CD4-positive, alpha-beta memory T cell (primary cell): ENCODE measurements at places on chromosomes 4 and X. TPM values are rescaled to one million over a fixed set of nuclear protein-coding genes. Genes with fewer than 3 reads are reported as not detected.

- H3K27ac ChIP-seq = no peak overlapping the region
- no peaks in the 10 kb centered on the region for H3K27me3 ChIP-seq
- no peaks in the 10 kb centered on the region for H3K4me1 ChIP-seq
Measured at GRCh38 chr4:126405369-126405982, 1090.7 kb downstream of the FAT4 start.

- H3K4me1 ChIP-seq = no peaks in the 10 kb centered on the region
- no peak for DNase-seq
- H3K27me3 ChIP-seq = no peaks in the 10 kb centered on the region
- no peak overlapping the region for H3K4me3 ChIP-seq
Measured at GRCh38 chrX:20980426-20980825, 393.8 kb upstream of the CNKSR2 start.

- H3K4me3 ChIP-seq = no peak overlapping the region
- no peaks in the 10 kb centered on the region for H3K27me3 ChIP-seq
Measured at GRCh38 chr4:31023109-31023508, 302.9 kb downstream of the PCDH7 start.

- H3K27ac ChIP-seq = no peak overlapping the region
- H3K27me3 ChIP-seq = no peaks in the 10 kb centered on the region
- no peaks in the 10 kb centered on the region for H3K36me3 ChIP-seq
- no peak for DNase-seq
Measured at GRCh38 chrX:106599411-106599810, 12.4 kb upstream of the RADX start.

GRCh38 chr4:24321131-24321530 lies 263.2 kb downstream of the DHX15 start:
- H3K4me3 ChIP-seq = no peak overlapping the region
- DNase-seq = no peak
- H3K27ac ChIP-seq = no peak overlapping the region
- H3K4me1 ChIP-seq = no peaks in the 10 kb centered on the region
- H3K36me3 ChIP-seq = no peaks in the 10 kb centered on the region
- H3K27me3 ChIP-seq = no peaks in the 10 kb centered on the region

DNA sequence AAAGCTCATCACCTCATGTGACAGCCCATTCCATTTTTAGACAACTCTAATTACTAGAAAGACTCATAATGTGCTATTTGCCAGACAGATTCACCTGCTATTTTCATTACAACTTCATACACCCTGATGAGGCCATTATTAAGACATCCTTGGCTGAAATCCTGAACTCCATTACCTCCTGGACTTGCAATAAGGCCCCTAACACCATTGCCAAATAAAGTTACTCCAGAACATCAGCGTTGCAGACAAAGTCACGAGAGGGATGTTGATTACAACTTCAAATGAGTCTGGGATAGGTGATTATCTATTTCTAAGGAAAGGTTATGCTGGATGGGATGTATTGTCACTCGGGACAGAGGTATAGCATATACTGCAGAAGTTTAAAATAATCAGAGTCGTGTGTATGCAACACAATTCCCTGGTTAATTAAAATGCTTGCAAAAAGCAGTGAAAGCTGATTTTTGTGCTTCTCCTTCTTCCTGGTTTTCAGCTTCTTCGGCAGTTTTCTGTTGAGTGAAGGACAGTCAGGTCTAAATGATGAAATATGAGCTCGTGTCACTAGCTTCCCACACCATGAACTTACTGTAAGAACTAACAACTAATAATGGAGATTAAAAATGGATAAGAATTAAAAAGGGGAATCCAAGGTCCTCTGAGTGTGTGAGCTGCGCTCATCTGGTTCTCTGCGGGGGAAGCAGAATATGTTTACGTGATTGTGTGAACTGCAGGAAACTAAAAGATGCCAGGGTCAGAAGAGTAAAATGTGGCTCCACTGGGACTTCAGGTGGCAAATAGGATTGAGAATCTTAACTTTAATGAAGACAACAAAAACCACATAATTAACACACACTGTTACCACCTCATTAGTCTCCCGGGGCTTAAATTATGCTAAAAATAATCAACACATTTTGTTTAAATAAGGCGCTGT lies 17.6 kb upstream of the SOD3 start:
- no peaks in the 10 kb centered on the region for H3K36me3 ChIP-seq
- no peak for DNase-seq
- H3K27ac ChIP-seq = no peak overlapping the region
- no peaks in the 10 kb centered on the region for H3K27me3 ChIP-seq
- H3K4me3 ChIP-seq = no peak overlapping the region

DNA sequence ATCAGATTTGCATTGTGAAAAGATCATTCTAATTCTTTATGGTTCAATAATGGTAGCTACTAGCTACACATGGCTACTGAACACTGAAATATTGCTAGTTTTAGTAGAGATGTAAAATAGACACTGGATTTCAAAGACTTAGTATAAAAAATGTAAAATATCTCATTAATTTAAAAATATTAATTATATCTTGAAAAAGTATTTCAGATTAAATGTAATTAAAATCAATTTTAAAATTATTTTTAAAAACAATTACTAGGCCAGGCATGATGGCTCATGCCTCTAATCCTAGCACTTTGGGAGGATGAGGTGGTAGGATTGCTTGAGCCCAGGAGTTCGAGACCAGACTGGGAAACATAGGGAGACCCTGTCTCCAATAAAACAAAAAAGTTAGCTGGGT lies 20.4 kb upstream of the TLR2 start:
- DNase-seq = no peak
- H3K27ac ChIP-seq = no peak overlapping the region
- no peaks in the 10 kb centered on the region for H3K27me3 ChIP-seq
- H3K4me3 ChIP-seq = no peak overlapping the region

DNA sequence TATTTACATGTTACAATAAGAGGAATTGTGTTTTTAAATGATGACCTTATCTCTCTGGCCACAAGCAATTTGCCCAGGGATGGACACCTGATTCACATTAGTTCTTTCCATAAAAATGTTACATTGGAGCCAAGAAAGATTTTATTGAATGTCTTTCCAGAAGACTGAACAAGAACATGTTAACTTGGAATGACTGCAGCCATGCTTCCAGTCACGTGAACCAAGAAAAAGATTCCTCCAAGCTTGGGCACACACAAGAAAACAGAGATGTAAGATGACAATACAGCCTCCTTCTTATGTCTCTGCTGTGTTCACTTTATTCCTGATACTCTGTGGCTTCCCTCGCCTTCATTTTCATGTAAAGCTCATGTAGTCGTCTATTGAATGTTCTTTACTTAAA lies 737.6 kb downstream of the TRIML1 start:
- no peak overlapping the region for H3K4me3 ChIP-seq
- H3K36me3 ChIP-seq = no peaks in the 10 kb centered on the region
- DNase-seq = no peak
- no peak overlapping the region for H3K27ac ChIP-seq

- no peaks in the 10 kb centered on the region for H3K4me1 ChIP-seq
- H3K36me3 ChIP-seq = no peaks in the 10 kb centered on the region
- no peak for DNase-seq
- no peak overlapping the region for H3K4me3 ChIP-seq
- no peak overlapping the region for H3K27ac ChIP-seq
Measured at GRCh38 chr4:99154658-99155342, 10.7 kb upstream of the ADH4 start.

GRCh38 chr4:60117726-60118323 lies 1082.3 kb upstream of the ADGRL3 start:
- no peaks in the 10 kb centered on the region for H3K27me3 ChIP-seq
- no peaks in the 10 kb centered on the region for H3K4me1 ChIP-seq
- no peak overlapping the region for H3K4me3 ChIP-seq

- H3K27ac ChIP-seq = no peak overlapping the region
- H3K36me3 ChIP-seq = no peaks in the 10 kb centered on the region
- H3K4me3 ChIP-seq = no peak overlapping the region
- no peak for DNase-seq
- H3K4me1 ChIP-seq = no peaks in the 10 kb centered on the region
Measured at GRCh38 chr4:62640296-62640695, 1440.2 kb downstream of the ADGRL3 start.

- no peaks in the 10 kb centered on the region for H3K4me1 ChIP-seq
- H3K27me3 ChIP-seq = no peaks in the 10 kb centered on the region
- no peak for DNase-seq
- H3K4me3 ChIP-seq = no peak overlapping the region
Measured at GRCh38 chr4:38902695-38903094, 35.1 kb downstream of the FAM114A1 start.

DNA sequence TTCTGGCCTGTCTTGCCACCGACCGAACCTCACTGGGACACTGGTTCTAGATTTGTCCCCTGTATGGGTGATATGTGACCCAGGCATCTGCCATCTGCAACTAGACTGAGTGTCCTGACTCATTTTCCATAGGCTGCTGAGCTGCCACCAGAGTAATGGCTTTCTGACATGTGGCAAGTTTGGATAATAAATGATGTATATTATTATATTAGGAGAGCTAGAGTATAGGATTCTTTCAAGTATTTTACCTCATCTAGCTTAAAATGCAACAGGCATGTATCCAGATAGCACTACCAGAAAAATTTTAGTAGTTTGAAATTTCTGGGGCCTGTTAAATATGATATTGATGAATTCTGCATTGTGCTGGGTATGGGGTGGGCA lies 15.8 kb upstream of the PGRMC2 start:
- no peak overlapping the region for H3K27ac ChIP-seq
- H3K36me3 ChIP-seq = no peaks in the 10 kb centered on the region

- H3K27me3 ChIP-seq = no peaks in the 10 kb centered on the region
- no peak overlapping the region for H3K27ac ChIP-seq
- no peaks in the 10 kb centered on the region for H3K36me3 ChIP-seq
- H3K4me3 ChIP-seq = no peak overlapping the region
- no peak for DNase-seq
Measured at GRCh38 chrX:8848441-8848840, 47.3 kb upstream of the FAM9A start.

DNA sequence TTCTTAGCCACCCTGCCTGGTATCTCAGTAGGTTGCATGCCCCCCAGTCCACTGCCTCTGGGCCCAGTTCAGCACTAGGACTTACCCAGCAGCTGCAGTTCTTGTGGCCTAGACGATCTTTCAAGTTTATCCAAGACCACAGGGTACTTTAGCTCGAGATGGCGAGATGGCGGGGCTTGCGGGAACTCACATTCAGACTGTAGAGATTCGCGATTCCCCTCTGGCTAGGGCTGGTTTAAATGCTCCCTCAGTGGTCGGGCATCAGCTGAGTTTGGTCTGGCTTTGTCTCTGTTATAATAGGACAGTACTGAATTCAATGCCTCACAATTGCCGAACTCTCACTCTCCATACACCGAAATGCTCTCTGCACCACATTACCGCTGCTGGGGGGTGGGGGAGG lies 18.4 kb upstream of the RFC1 start:
- H3K4me3 ChIP-seq = no peak overlapping the region
- no peak for DNase-seq
- H3K27ac ChIP-seq = no peak overlapping the region
- H3K4me1 ChIP-seq = no peaks in the 10 kb centered on the region
- H3K36me3 ChIP-seq = no peaks in the 10 kb centered on the region
- H3K27me3 ChIP-seq = no peaks in the 10 kb centered on the region

DNA sequence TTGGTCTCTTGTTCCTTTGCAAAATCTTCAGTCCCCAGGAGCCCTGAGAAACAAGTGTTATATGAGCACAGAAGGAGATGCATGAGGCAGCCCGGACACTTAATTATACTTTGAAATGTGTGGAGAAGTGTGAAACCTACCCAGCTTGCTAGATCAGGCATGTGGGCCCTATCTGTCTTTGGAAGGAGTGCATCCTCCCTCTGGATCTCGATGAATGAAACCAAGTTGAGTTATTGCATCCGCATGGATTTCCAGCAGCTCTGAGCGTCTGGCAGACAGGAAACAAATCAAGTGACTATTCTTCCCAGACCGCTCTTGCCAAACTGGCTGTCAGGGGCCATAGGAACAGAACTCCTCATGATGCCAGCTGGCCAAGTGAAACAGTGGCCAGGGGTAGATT lies 19.6 kb upstream of the SOWAHD start:
- no peak overlapping the region for H3K27ac ChIP-seq
- H3K36me3 ChIP-seq = no peaks in the 10 kb centered on the region
- no peaks in the 10 kb centered on the region for H3K4me1 ChIP-seq
- H3K27me3 ChIP-seq = no peaks in the 10 kb centered on the region
- H3K4me3 ChIP-seq = no peak overlapping the region
- no peak for DNase-seq

GRCh38 chr4:157803845-157804521 lies 368.8 kb downstream of the GASK1B start:
- no peaks in the 10 kb centered on the region for H3K4me1 ChIP-seq
- H3K36me3 ChIP-seq = no peaks in the 10 kb centered on the region
- DNase-seq = no peak
- no peaks in the 10 kb centered on the region for H3K27me3 ChIP-seq

DNA sequence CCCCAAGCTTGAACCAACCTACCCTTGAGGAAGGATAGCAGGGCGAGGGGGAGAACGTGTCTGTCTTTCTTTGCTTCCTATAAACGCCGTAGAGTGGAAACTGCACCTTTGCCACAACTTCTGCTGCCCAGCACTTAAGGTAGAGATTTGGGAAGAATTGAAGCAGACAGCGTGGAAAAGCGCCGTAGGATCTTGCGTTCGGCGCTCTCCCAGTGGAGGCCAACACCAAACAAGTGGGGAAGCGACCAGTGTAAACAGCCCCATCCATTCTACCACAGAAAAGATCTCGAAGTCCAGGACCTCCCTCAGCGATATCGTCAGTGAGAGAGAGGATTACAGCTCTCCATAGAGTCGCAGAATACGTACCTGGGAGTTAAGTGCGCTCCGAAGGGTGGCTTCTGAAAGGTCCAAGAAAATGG lies 3.9 kb upstream of the NKX6-1 start:
- no peaks in the 10 kb centered on the region for H3K36me3 ChIP-seq
- no peak for DNase-seq
- H3K4me1 ChIP-seq = peaks cover 20% of the 10 kb centered on the region
- H3K27me3 ChIP-seq = peaks cover 70% of the 10 kb centered on the region

DNA sequence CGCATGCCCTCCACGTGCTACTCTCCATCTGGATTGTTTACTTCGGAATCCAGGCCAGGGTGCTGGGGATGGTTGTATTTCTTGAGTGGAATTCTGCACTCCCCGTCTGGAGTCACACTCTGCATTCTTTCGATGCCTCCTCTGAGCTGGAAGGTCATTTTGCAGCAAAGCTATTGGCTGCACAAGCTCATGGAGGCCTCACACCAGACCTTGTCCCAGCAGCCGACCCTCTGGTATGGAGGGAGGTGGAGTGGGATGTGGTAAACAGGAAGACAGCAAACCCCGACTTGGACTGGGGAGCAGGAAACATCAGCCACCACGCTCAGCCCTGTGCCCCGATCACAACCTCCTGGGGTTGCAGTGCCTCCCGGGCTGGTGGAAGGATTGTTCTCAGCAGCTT lies 225.3 kb upstream of the LNX1 start:
- H3K27ac ChIP-seq = no peak overlapping the region
- H3K4me1 ChIP-seq = no peaks in the 10 kb centered on the region
- no peak for DNase-seq
- H3K27me3 ChIP-seq = no peaks in the 10 kb centered on the region
- H3K4me3 ChIP-seq = no peak overlapping the region

The SLITRK4 gene
- not detected for total RNA-seq

The FAM200B gene
- total RNA-seq = 37.4 TPM

The PNMA3 gene
- 11.4 TPM for total RNA-seq

The HTRA3 gene
- not detected for total RNA-seq

The DIPK2B gene
- total RNA-seq = not detected

The RAB39B gene
- 16.5 TPM for total RNA-seq

The SLC4A4 gene
- total RNA-seq = 0.78 TPM

The TEX13D gene
- not detected for total RNA-seq

The GPRIN3 gene
- 32.5 TPM for total RNA-seq

The KIAA1210 gene
- total RNA-seq = not detected
